Esophagus squamous epithelium (tissue), 5 donors: ENCODE measurements at places on chromosomes 11 and 22.

- DNase-seq: no peak
Observed at GRCh38 chr11:112339566-112339965, 78.9 kb upstream of the PLET1 start.

DNA sequence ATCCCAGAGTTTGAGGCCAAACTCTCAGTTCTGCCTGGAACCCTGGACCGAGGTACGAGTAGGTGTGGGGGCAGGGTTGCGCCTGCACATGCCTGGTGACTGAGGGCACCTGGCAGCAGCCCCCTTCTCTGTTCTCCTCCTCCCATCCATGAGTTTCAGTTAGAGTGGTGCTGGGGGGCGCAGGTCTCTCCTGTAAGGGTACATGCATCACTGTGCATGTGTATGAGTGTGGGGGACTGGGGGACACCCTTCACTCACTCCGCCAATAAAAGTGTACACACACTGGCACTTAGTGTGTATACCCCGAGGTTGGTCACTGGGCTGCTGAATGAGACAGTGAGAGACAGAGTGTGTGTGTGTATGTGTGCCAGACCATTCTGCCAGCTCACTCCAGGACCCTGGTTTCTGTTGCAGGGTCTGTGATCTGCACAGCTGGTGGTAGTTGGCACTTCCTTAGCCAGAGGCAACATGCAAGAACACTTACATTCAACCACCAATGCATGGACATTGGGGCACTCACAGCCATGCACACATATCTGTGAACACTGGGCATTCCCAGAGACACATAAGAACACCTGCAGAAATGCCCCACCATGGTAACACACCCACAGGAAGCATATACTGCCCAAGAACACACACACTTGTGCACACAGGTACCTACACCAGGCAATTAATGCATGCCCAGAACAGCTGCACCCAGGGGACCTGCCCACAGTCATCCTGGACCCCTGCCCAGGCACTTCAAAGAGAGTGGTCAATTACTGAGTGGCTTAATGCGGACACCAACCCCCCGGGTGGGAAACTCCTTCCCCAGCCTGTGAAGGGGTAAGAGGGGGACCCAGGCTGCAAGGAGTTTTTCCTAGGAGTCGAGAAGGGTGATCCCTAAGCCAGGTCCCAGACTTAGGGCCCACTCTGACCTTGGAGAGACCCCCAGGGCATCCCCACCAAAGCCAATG lies 1.2 kb upstream of the NRXN2 start:
- no peak for DNase-seq

- no peak for DNase-seq
Observed at GRCh38 chr22:46290121-46290842, 6.4 kb upstream of the GTSE1 start.

DNA sequence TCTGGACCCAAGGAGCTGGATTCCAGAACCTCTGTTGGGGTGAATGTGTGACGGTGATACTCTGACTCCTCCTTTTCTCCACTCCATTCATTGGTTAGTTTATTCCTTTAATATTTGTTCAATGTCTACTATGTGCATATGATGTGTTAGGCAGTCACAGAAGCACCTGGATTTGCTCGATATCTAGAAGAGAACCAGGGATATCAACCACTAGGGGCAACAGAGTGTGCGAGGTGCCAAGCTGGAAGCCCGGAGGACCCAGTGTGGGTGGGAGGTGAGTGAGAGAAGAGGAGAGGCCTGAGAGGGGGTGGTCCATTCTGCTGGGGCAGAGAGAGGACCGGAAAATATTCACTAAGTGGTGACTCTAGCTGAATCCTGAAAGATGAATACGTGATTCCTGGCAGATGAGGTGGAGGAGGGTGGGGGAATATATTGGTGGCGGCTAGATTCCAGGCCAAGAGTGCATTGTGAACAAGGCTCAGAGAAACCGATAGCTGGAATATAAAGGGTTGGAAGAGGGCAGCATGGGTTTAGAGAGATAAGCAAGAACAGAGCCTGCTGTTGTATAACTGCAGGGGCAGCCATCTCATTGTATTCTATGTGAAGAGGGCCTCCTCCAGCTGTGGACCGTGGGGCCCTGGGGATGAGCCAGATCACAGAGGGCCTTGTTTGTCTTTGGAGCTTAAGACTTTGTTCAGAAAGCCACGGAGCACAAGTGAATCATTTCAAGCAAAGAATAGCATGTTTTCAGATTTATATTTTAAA lies 6.9 kb upstream of the TIMP3 start:
- DNase-seq: no peak

- no peak for DNase-seq
Observed at GRCh38 chr11:65066315-65066714, 8.0 kb upstream of the NAALADL1 start.

- no peak for DNase-seq
Observed at GRCh38 chr22:37498289-37498909, 12.2 kb upstream of the MFNG start.

DNA sequence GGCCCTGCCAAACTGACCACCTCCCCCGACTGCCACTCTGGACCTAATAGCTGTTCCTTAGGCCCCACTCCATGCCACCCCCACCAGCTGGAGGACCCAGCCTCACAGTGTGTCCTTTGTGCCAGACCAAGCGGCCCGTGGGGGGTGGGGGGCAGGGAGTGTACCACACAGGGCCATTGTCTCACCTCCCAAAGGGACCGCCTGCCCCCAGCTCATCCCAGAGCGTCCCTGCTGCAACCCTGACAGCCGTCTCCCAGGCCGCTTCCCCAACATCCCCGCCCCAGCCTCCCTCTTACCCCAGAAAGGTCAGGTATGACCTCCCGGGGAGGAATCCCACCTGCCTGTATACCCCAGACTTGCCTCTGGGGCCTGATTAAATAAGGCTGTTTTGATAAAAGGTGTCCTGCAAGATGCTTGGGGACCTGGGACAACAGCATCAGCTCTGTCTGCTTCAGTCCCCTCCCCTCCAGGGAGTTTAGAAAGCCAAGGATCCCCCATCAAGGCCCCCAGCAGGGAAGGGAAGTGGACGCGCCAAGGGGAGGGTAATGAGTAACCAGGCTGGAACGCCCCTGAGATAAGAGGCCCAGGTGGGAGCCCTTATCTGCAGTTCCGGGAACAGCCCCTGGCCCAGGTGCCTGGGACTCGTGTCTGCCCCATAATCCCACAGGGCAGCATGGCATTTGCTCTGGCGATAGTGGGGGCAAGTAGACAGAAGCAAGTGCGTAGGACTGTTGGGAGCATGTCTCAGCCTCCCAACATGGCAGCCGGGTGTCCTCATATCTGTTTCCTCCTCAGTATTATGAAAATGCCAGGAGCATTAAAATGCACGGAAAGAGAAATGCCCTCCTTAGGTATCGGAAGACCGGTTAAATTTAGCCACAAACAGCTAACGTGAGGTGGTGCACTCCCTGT lies 9.0 kb downstream of the CDC42EP1 start:
- no peak for DNase-seq
